ENCODE measurements at places on chromosomes 1 and 21.

DNA sequence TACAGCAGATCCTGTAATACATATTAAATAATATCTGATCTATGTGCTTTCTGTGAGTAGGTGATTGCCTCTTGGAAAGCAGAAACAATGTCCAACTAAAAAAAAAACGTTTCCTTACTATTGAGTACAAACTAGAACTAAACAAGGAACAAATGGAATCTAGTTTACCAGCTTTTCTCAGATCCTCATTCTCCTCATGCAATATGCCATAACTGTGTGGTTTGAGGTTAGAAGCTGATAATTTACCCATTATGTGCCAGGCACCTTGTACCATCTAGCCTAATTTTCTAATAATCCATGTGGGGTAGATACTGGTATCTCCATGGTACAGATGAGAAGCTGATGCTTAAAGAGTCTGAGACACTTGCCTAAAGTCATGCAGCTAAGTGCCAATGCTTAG, 154.7 kb downstream of the PTGER3 start:
- DNase-seq, result no peak

GRCh38 chr21:15421441-15421881, 308.3 kb upstream of the USP25 start:
- no peak for DNase-seq

DNA sequence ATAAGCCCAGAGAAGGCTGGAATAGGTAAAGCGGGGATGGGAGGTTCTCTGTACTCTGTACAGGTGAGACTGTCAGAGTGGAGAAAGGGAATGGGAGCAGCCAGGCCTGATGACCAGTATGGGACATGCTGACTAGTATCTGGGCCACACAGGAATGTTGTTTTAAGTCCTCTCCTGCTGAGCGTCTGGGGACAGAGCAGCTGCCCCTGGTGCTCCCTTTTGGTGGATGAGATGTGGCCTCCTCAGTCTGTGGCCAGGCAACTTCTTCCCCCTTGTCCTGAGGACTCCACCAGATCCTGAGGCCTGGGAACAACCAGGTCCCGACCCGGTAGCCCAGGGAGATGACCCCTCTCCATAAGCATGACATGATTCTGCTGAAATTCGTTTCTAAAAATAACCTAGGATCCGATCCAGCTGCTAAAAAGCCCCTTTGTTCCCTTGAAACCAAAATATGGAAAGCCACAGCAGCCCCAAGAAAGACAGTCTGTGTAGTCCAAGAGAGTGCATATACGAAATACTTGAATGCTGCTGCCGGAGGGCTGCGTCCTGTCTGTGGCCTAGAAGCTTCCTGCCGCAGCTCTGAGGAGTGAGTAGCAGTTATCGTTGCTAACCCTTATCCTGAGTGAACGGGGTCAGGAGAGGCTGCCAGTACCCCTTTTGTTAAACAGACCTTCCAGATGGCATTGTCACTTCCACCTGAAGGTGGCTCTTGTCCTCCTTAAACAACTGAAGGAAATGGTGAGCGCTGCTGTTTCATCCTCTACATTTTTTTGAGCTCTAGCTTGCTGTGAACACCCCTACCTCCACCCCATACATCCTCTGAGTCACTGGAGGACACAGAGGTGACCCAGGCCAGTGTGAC, 47.1 kb downstream of the ATP2B4 start:
- DNase-seq, result peak; percentile 96

DNA sequence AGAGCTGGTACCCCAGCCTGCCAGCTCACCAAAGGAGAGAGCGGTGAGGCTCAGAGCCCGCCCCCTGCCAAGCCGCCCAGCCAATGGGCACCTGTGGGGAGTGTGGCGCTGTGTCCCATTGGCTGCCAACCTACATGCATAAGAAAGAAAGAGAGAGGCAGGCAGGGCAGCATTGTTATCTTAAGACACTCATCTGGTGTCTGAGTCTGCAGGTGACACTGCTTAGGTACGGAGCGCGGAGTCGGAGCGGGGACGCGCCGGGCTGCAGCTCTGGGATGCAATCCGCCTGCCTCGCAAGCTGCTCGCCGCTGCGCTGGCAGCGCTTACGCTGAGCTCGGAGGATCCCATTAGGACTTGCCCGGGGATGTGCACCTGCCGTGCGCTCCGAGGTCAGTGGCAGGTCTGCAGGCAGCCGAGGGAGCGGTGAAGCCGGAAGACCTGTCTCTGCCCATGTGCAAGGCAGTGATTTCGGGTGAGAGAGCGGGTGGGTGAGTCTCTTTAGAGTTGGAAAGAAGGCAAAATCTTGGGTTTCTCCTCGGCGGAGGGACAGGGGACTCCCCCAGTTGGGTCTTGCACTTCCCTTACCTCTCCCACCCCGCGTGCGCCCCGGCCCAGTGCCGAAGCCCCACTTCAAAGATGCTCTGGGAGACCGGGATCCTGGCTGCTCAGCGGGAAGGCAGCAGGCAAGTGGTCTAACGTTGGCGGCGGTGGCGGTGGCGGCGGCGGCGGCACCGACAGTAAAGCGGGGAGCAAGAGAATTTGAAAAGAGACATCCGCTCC, at the start of gene BRINP2:
TSS of gene BRINP2 (plus strand) at position 203 of the 780 bp plus-strand sequence. CDS start 58,919 bp downstream, outside the sequence.
- DNase-seq, result no peak

DNA sequence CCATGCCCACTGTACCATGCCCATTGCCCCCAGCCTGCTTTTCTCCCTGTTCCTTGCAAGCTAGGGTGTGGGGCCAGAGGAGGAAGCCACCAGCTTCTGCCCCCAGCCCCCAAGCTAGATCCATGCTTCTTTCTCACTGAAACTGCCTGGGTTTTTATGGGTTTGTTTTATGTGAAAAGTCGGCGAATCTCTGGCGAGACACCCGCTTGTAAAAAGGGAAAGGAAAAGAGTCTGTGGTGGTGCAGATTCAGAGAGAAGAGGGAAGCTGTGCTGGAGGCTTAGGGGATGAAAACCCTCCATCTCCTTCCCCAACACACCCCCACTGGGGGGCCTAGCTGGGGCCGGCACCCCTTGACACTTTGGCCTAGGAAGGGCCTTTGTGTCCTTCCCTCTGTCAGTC, 26.2 kb downstream of the GRHL3 start:
- peak; percentile 24 for DNase-seq

- no peak for DNase-seq
Observed at GRCh38 chr1:28290851-28291250, 31.5 kb downstream of the SESN2 start.

GRCh38 chr1:80509965-80510522, 1290.7 kb upstream of the ADGRL2 start:
- DNase-seq, result no peak

GRCh38 chr21:29664615-29665014, 275.2 kb downstream of the GRIK1 start:
- DNase-seq, result peak; percentile 57

DNA sequence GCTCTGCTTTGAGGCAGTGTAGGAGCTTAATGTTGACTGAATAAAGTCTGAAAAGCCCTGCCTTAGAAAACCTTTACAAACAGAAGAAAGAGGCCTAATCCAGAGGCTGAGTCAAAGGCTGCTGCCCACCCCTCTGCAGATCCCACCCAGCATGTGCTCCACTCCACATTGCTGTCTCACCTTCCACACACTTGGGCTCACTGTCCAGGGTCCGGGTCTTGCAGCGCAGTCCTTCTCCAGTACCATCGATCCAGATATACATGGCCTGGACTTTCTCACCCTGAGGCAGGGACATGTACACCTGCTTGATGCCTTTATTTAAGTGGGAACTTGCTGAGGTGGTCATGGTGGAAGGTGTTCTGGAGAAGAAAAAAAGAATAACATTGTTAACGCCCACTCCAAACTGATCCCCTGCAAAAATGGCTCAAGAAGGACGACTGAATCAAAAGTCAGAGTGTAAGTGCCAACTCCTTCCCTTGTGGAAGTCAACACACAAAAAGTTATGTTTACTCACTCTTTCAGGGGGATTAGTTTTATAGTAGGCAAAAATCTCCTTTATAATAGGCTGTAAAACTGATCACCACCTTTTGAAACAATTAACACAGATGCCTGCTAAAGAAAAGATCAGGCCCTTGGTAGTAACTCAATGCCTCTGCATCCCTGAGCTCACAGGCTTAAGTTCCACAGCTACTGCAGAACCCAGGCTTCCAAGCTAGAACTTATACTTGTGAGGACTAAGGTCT, 3.0 kb downstream of the GLUL start:
- no peak for DNase-seq

DNA sequence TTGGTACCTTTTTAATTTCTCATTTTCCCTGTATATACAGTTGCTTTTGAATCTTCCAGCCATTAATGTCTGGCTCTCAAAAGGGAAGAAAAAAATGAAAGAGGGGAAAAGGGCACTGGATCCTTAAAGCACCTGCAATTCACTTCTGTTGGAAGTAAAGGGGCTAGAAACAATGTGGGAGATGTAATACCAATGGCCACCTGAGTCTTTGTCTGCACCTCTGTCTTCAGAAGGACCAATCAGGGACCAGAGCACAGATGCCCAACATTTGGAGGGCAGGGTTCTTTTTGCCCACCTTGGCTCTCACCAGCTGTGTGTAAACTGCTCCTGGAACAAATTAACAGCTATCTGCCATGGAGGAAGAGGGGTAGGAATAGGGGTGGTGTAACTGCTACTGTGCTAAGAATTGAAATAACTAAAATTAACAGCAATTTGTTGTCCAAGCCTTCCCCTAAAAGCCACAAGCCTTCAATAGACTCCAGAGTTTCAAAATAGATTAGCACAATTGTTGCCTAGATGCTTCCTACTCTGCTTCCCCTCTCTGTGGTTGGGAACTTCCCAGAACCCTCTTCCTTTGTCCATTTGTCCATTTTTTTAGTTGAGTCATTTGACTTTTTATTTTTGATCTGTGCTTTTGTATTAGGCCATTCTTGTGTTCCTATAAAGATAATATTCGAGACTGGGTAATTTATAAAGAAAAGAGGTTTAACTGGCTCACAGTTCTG, 11.5 kb upstream of the LRRC8B start:
- DNase-seq, result no peak

GRCh38 chr1:201208236-201208635, 17.6 kb downstream of the IGFN1 start:
- no peak for DNase-seq

DNA sequence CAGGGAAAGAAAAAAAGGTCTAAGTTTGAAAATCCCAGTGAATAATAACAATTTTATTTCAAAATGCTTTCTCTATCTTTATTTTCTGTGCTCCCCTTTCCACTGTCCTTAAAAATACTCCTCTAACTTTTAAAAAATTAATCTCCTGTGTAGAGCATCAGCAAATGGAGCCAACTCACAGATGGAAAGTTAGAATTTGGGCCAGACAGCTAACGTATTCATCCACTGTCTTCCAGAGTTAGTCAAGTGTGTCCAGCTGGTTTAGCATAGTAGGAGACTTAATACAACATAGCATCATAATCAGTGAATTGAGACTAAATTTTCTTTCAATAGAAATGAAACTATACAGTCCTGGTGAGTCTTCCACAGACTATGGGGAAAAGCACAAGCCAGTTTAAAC, 419.0 kb upstream of the LRRC7 start:
- no peak for DNase-seq

DNA sequence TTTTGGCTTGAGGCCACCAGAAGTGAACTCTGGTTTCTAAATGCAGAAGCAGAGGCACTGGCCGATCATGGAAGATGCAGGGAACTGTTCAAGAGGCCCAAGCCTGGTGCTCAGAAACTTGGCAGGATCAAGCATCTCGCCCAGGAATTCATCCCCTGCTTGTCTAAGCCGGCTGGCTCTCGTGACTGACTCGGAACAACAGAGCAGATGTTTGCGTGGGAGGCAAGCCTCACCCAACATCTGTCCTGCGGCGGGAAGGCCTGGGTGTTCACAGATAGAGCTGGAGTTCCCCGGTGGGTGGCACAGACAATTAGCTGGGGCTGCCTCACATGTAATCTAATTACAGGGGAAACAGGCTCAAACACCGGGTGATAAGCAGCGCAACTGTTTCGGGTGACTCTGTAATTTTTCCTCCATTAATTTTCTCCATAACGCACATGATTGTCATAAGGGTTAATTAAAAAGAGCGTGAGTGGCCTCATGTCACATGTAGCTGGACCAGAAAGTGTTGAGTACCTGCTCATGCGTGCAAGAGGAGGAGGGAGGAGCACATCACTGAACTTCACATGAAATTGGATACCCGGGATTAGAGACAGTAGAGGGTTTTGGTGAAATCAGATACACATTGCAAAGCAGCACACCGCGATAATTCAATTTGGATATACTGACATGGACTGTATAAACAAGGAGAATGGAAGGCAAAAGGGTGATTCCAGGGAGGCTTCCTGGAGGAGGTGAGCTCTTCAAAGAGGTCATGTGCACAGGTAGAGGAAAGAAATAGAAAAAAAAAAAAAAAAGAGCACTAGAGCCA, 180.0 kb downstream of the ETS2 start:
- peak; percentile 99 for DNase-seq

DNA sequence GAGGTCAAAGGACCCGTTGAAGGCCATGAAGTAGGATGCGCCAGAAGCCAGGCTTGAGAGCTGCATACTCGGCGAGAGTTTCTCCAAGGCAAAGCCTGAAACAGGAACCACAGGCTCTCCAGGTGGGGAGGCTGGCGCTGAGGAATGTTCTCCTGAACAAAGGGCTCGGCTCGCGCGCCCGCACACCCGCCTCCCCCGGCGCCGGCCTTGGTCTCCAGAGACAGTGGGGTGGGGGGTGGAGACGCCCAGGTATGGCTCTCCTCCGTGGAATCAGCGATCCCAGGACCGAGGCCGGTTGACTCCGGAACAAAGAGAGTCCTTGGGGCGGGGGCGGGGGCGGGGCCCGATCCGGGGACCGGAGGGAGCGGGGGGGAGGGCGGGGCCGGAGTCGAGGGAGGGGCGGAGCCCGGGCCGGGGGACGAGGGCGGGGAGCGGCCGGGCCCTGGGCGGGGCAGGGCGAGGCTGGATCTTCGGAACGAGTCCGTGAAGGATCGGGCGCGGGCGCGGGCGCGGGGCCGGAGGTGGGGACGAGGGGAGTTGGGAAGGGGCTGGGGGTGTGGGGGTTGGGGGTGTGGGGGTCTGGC, 85.0 kb downstream of the NKAIN1 start:
- peak; percentile 74 for DNase-seq

DNA sequence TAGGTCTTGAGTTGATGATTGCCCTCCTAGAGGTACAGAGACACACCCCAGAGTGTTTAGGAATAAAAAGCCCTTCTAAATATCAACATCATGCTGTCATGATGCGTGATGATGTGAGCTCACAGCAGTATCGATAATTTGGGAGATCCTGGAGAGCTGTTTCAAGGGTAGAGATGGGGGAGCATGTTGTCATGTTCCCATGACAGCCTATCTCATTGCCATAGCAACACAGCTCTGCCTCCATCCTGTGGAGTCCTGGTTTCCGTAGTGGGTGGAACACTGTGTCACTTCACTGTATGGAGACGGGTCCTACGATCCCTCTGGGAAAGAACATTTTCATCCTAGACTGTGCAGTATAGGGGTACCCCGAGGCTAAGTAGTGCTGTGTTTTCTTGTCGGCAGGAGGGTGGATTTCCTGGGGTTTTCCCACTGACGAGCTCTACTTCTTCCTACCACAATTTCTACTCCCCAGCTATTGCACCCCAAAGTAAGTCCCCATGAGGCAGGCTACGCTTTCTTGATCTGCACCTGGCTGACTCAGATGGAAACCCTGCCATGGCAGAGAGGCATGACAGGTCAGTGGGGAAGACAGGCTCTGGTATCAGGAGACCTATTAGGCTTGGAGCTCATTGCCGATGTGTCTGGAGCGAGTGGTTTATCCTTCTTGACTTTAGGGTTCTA, 7.2 kb downstream of the KISS1 start:
- DNase-seq, result no peak

- no peak for DNase-seq
Observed at GRCh38 chr21:46274797-46275390, 10.5 kb downstream of the MCM3AP start.
